WTC11 (cell line): ENCODE measurements at places on chromosomes 16 and 17.

GRCh38 chr17:4175921-4176807, 33.2 kb downstream of the CYB5D2 start:
- H3K36me3 ChIP-seq: peaks cover 72% of the 10 kb centered on the region
- H3K27ac ChIP-seq: no peak overlapping the region
- no peak overlapping the region for H3K4me3 ChIP-seq
- no peaks in the 10 kb centered on the region for H3K4me1 ChIP-seq

GRCh38 chr17:77476931-77477805, 336.4 kb downstream of the SEC14L1 start:
- H3K4me3 ChIP-seq: no peak overlapping the region
- no peaks in the 10 kb centered on the region for H3K27me3 ChIP-seq
- peaks cover 84% of the 10 kb centered on the region for H3K4me1 ChIP-seq
- H3K27ac ChIP-seq: peak overlapping the region; percentile 54

DNA sequence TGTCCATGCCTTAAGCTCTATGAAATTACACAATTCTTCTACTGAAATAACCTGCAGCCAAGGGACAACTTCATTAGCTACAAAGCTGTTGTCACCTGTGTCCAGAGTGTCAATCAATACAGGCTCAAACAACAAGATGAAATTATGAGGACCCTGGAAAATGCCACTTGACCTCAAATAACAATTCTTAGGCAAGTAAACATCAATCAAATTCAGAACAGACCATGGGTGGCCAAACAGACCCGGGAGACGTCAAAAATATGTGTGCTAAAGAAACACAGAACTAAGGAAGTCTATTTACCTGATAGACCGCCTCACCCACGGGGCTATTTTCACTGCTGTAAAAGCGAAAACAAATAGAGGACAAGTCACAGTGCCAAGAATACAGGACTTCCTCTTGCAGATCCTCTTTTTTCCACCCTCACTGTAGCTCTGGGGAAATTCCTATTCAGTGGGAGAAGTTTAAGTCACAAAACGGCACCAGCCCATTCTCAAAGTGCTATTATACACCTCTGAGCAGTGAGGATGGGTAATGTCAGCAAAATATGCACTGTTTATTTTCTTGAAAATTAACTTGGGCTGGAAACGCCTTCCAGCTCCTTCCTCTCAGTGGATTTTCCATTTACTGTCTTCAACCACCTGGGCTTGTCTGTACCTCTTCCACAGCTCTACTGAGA, 2.7 kb downstream of the LITAF start:
- no peak for DNase-seq
- H3K27ac ChIP-seq: no peak overlapping the region
- H3K36me3 ChIP-seq: peaks cover 24% of the 10 kb centered on the region
- H3K27me3 ChIP-seq: peaks cover 83% of the 10 kb centered on the region

- peaks cover 42% of the 10 kb centered on the region for H3K4me1 ChIP-seq
- H3K27ac ChIP-seq: no peak overlapping the region
- no peaks in the 10 kb centered on the region for H3K27me3 ChIP-seq
- peak; percentile 82 for DNase-seq
- H3K4me3 ChIP-seq: no peak overlapping the region
Observed at GRCh38 chr17:78176548-78177025, 8.2 kb downstream of the SYNGR2 start.

DNA sequence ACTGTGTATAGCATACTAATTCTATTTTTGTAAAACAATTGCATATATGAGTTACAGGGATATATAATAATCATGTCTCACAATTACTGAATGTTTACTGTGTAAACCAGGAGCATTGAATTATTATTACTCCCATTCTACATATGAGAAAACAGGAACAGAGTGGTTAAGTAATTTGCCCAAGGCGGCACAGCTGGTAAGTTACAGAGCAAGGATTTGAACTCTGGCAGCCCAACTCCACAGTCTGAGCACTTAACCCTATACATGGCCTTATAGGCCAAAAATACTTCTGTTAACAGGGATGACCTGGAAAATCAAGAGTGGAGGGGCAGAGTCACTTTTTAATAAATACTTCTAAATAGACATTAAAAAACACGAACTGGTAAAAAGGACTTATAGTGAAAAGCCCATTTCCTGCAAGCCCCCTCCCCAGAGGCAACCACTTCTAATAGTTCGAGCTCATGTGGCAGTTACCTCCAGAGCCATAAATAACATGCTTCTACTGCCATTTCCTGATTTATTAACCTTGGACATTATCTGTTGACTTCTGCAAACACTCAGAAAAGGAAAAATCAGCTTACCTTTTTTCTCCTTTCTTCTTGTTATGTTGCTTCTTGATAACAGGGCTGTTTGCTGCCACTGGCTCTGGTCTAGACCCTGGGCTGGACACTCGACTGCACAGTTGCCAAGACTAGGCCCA, 22.1 kb upstream of the ADGRG1 start:
- H3K36me3 ChIP-seq: no peaks in the 10 kb centered on the region
- no peak for DNase-seq
- H3K27ac ChIP-seq: no peak overlapping the region

DNA sequence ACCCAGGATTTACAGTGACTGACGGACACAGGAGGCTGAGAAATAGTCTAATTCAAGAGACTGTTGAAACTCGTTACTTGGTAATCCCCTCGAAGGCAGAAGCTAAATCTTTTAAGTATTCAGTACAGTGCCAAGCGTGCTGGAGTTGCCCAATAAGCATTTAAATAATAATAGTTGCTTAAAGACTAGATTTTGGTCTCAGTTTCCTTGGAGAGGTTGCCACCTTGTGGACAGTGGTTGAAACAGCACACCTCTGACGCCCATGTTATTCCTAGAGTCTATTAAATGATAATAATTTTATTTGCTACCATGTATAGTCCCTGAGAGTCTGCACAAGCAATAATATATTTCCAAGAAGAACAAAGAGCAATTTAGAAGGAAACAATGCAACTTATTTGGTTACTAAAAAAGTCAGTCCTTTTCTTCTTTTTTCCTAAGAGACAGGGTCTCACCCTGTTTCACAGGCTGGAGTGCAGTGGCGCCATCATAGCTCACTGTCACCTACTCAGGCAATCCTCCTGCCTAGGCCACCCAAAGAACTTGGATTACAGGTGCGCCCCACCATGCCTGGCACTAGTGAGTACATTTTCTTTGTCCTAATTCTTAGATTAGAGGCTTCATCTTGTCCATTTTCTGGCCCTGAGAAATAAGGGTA, 138.0 kb upstream of the NUDT7 start:
- peak; percentile 53 for DNase-seq
- H3K36me3 ChIP-seq: no peaks in the 10 kb centered on the region
- no peak overlapping the region for H3K27ac ChIP-seq
- no peaks in the 10 kb centered on the region; the same call in 1 of the 2 replicates for H3K27me3 ChIP-seq

DNA sequence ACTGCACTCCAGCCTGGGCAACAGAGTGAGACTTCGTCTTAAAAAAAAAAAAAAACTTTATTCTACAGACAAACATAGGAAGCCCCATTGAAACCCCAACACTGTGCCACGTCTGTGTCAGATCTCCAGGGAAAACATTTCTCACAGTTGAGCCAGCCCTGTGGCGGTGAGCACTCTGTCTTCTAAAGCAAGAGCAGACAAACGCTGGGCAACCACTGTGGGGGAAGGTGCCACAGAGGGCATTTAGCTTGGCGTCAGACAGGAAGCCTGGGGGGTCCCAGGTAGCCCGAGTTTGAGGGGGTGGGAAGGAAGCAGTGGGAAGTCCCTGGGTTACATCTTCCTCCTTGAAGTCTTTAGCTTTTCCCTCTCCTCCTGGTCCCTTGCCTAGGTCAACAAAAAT, 16.0 kb downstream of the C17orf100 start:
- H3K4me1 ChIP-seq: peaks cover 12% of the 10 kb centered on the region
- no peak for DNase-seq
- no peaks in the 10 kb centered on the region for H3K36me3 ChIP-seq
- no peak overlapping the region for H3K27ac ChIP-seq

GRCh38 chr16:53489755-53490154, 13.3 kb downstream of the AKTIP start:
- no peaks in the 10 kb centered on the region for H3K4me1 ChIP-seq
- H3K27me3 ChIP-seq: no peaks in the 10 kb centered on the region
- no peak overlapping the region for H3K4me3 ChIP-seq
- H3K27ac ChIP-seq: no peak overlapping the region
- DNase-seq: no peak

DNA sequence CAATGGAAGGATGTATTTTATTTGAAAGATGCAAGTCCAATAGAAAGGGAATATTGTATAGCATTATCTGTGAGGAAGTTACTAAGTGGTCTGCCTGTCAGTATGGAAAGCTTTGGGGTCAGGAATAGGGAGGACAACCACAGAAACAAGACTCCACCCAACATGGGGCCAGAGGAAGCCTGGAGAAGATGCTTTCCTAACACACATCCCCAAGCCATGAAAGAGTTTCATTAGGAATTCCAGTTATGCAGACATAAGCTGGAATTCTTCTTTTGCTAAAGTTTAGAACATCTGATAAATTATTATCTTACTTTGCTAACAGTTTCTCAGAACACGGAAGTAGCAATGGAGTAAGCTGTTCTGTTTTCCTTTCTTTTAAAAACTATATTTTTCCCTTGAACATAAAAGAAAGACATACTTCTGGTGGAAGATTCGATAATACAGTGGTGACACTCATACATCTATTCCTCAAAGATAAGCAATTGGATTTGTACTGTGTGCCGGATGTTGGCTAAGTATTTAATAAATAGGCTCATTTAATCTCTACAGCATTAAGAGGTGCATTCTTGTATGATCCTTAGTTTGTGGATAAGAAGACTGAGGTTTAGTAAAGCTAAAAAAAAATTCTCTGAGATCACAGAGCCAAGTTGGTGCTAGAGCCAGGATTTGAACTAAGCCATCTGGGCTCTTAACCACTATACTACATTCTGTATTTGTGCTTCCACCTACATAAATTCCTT, 51.0 kb upstream of the GAS7 start:
- no peak overlapping the region for H3K4me3 ChIP-seq
- no peak overlapping the region for H3K27ac ChIP-seq
- H3K4me1 ChIP-seq: no peaks in the 10 kb centered on the region
- no peaks in the 10 kb centered on the region for H3K36me3 ChIP-seq
- DNase-seq: no peak

DNA sequence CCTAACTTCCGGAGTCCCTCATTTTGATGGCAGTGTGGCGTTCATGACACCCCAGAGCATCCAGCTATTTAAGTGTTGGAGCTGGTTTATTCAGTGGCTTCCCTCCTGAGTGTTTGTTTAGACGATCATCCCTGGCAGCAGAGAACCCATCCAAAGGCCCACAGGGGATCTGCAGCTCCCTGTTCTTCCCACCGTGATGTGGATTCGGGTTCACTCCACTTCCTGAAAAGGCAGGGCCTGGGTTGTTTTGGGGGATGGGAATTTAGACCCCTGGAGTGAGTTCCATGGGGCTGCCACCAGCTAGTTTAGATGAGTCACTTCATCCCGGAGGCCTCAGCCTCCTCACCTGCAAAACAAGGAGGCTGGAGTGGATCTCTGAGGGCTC, 2.3 kb downstream of the KSR1 start:
- peak; percentile 35 for DNase-seq
- peaks cover 61% of the 10 kb centered on the region for H3K4me1 ChIP-seq
- H3K4me3 ChIP-seq: peak overlapping the region; percentile 90
- H3K36me3 ChIP-seq: no peaks in the 10 kb centered on the region
- H3K27ac ChIP-seq: peak overlapping the region; percentile 60; the same call in 1 of the 2 replicates
